ENCODE measurements at places on chromosomes 4 and X.

GRCh38 chrX:84188320-84188834 is 378 bp upstream of the RPS6KA6 start:
- DNase-seq = no peak

DNA sequence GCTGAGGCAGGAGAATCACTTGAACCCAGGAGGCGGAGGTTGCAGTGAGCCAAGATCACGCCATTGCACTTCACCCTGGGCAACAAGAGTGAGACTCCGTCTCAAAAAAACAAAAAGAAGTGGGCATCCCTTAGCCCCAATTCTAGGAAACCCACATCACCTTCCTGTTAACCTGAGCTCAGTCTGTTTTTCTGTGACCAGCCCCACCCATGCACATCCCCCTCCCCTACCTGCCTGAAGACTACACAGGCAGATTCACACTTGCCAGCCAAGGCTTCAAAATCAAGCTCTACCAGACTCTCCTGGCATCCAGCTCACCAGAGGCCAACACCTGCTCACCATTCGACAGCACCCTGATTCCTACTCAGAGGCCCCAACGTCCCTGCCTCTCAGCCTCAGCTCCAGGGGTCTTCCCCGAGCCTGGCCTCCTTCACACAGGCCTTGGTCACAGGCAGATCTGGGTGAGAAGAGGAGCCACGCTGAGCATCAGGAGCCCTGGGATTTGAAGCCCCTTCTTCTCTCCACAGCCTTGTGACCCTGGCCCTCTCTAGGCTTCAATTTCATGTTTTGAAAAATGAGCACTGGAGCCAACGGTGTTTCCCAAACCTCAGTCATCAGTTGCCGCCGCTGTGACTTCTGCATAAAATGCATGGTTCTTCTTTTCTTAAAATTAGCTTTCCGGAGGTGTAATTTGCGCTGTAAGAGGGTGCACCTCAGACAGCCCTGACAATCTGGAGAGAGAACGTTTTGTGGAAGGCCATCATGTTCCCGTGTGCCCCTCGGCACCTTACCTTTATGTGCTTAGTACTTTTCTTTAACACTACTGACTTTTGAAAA is 47.3 kb downstream of the JAKMIP1 start:
- DNase-seq = no peak

- no peak for DNase-seq
Measured at GRCh38 chr4:150680651-150681050, 98.7 kb downstream of the MAB21L2 start.

DNA sequence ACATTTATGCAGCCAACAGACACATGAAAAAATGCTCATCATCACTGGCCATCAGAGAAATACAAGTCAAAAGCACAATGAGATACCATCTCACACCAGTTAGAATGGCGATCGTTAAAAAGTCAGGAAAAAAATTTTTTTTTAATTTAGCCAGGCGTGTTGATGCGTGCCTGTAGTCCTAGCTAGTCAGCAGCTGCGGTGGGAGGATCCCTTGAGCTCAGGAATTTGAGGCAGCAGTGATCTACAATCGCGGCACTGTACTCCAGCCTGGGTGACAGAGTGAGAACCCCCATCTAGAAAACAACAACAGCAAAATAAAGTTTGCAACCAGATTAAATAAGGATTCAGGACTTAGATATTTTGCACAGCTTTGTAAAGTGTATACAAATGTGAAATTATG is 65.7 kb upstream of the ALG13 start:
- no peak for DNase-seq

- DNase-seq = no peak
Measured at GRCh38 chr4:147547314-147548056, 66.6 kb downstream of the EDNRA start.

DNA sequence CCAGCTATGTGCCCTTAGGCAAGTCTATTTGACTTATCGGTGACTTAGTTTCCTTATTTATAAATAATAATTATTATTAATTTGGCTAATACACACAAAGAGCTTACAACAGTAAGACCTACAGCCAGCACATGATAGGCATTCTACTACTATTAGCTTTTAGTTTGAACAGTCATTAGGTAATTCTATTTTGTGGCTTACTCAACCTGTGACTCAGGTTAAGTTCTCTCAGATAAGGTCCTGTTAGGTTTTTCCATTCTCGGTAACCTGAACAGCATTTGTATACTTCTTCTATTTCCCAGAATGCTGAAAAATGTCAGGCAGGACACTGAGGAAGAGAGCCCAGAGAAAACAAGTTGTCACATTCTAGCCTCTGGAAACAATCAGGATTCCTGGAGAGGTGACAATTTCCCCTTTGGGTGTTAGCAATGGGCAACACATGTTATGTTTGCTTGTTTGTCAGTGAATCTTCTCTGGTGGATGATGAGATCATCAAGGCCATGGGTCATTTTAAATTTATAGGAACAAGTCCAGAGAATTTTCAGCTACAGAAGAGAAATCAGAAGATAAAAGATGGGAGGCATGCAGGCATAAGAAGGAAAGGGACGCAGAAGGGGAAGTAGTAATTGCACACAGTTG is 2144.7 kb downstream of the PCDH7 start:
- no peak for DNase-seq

DNA sequence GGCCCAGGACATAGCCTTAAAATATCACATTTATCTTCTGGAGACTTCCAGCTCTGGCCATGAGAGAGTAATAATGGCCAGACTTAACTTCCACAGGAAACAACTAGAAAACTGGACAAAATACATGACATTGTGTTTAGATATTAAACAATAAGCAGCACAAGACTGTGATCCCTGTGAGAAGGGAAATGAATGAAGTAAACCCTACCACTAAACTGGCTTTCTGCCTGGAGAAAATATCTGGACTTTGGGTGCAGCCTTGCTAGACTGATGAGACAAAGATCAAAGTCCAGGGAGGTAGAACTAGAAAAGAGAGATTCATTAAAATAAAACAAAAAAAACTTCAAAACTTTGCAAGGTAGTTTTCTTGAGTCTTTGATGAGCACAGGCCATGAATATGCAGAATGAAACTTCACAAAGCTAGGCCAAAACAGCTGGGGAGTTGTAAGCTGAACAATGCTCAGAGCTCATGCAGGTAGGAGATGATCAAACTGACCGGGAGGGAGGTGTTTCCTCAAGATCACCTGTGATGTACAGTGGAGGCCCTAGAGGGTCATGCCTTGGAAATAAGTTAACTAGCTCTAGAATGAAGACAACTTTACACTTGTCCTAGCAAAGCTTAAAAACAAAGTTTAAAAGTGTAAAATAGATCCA is 147.0 kb upstream of the SH3RF1 start:
- DNase-seq = no peak

- DNase-seq = no peak
Measured at GRCh38 chr4:5747738-5748375, 36.9 kb downstream of the EVC start.

DNA sequence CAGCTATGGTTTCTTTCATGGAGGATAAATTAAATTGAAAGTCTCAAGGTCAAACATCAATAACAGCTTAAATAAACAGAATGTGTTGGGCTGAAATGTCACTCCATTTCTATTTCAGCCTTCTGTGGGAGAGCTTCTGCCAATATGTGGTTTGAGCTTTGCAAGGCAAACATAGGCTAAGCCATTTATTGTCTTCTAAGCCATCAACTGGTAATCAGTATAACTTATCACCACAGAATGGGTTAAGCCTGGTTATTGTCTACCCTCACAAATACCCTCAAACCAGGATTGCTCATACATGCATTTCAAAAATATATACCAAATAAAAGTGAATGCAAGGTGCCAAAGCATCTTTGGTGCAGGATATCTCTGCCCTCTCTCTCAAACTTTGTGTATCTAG is 52.7 kb downstream of the GABRB1 start:
- no peak for DNase-seq

DNA sequence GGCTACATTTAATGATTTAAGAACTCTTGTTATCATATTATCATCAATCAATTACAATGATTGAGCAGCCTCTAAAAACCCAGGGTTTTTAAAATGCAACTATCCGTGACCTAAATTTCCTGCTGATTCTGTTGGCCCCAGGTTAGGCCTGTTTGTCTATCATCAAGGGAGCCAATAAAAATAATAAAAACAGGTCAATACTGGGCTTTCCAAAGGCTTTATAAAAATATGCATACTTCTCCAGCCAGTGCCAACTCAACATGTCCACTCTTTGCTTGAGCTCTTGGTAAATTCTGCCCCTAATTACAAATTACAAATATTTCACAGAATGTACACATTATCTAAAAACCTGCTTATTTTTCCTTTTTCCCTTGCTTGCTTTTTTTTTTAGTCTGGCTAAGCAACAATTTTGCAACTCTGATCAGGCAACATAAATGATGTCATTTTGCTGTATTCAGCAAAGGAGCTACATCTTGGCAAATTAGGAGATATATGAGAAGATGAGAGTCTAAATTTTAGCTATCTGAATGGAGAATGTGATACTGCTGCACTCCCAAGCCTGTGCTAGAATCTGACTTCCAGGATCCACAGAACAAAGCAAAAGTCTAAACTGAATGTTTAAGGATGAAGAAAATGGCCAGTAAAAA is 204.0 kb downstream of the SCFD2 start:
- DNase-seq = no peak

DNA sequence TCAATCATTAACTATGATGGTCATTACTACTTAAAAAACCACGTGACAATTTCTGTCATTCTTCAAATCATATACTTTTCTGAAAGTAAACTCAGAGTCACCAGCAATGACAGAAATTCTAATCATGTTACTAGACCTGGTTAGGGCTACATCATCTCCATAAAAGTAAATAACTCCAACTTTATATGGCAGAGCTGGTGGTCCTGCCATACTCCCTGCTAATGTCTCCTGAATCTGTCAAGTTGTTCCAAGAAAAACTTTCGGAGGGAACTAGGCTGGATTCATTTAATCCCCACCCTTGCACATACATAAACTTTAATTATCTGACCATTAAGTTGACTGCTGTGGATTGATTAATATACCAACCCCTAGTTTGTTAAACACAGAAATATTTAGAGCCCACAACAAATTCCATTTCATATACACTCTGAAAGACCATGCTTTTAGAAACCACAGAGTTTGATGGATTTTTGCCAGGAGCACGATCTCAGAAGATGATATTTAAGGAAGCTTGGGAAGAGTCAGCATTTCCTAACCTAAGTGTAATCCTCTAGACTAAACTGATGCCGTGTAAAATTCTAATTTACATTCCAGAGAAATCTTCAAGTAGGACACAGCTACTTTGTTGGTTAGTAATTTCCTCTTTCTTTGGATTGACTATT is 577.0 kb downstream of the FAT4 start:
- no peak for DNase-seq

DNA sequence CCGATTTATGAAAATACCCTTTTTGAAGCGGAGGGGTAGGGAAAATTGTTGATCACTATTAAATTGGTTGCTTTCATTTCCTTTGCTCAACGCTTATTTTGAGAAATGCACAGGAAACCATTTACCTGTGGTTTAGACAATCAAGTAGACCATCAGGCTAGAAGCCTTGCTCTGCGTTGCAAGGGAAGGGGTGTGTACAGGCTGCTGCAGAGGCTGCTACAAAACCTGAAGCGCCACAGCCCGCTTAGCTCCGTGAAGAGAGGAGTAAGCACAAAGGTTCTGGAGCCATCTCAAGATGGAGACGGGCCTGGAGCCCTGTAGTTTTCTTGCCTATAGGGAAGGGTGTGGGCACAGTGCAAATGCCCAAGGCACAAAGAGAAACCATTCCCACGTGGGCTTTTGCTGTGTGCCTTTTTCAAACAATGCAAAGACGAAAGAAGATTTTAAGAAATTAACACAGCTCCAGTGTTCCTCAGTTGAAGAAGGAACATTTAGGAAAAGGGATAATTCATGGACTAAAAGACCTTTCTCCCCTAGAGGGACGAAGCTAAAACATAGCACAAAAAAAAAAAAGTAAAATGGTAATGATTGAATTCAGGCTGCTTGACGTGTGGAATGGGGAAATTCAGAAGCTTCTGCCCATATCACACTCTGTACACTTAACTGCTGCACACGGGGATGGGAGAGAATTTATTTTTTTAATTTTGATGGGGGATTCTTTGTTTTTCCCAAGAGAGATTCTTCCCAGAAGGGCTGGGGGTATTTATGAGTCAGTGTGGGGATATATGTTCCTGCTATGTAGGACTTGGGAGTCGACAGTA is 3.5 kb downstream of the TMSB4X start:
- DNase-seq = peak; percentile 49

GRCh38 chr4:83629945-83630721 is 94.2 kb downstream of the GPAT3 start:
- DNase-seq = no peak

- no peak for DNase-seq
Measured at GRCh38 chr4:116082808-116083366, 969.5 kb upstream of the NDST4 start.

- DNase-seq = no peak
Measured at GRCh38 chr4:92421920-92422319, 118.2 kb downstream of the GRID2 start.

GRCh38 chrX:45445745-45446412 is 245.2 kb upstream of the DIPK2B start:
- DNase-seq = no peak

DNA sequence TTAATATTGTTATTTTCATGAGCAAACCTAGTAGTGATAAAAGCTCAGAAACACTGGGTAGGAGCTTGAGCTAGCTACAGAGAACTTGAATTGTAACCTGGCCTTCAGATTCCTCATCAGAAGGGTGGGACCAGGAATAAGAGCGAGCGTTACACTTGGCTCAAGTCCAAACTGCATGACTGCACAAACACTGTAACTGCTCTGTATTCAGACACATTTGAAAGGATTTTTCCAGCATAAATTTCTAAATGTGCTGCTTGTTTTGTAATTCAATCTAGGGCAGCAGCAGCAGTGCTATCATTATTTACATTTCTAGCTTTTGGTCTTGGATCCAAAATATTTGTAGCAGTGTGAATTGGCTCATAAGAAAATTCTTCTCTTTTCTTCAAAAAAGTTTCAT is 133.0 kb upstream of the TMLHE start:
- no peak for DNase-seq

DNA sequence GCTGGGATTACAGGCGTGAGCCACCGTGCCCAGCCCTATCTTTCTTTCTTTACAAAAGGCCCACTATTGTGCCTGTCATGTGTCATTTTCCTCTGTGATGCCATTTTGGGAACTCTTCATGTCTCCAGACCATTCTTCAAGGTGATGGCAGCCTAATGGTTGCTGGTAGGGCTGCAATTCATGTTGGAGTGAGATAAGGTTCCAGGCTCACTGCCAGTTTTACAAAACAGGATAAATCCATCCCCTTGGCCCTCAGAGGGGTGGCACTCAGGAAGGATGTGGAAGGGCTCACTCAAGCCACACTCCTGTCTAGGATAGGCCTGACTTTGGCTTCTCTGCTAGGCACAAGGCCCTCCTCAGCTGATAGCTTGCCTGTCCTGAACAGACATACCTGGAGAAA is 3.8 kb downstream of the TCEAL9 start:
- no peak for DNase-seq

GRCh38 chr4:81783558-81783957 is 311.9 kb upstream of the RASGEF1B start:
- no peak for DNase-seq

DNA sequence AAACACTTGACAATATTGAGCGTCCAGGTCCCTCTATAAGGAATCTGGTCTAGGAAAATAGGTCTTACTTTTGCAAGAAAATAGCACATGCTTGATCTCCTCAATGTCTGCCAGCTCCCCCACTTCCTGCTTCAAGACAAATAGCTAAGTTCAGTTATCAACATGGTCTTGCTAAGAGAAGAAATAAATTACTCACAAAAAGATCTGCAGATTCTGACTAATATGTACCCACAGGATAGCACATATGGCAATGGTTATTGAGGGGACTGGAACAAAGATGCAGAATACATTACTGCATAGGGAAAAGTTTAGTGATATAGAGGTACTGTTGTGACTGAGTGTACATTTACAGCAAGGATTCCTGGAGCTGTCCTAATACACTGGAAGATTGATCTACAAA is 457.5 kb upstream of the GRID2 start:
- DNase-seq = no peak

GRCh38 chrX:29542152-29542551 is 673.2 kb upstream of the MAGEB2 start:
- DNase-seq = no peak
